ENCODE measurements at places on chromosomes 3 and 15.

DNA sequence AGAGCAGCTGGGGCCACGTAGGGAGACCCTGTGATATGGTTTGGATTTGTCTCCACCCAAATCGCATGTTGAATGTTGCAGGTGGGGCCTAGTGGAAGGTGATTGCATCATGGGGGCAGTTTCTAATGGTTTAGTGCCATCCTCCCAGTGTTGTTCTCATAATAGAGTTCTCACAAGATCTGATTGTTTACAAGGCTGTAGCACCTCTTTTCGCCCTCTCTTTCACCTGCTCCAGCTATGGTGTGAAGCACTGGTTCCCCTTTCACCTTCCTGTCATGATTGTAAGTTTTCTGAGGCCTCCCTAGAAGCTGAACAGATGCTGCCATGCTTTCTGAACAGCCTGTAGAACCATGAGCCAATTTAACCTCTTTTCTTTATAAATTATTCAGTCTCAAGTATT lies 198.9 kb upstream of the CBLB start:
- no peak for DNase-seq

DNA sequence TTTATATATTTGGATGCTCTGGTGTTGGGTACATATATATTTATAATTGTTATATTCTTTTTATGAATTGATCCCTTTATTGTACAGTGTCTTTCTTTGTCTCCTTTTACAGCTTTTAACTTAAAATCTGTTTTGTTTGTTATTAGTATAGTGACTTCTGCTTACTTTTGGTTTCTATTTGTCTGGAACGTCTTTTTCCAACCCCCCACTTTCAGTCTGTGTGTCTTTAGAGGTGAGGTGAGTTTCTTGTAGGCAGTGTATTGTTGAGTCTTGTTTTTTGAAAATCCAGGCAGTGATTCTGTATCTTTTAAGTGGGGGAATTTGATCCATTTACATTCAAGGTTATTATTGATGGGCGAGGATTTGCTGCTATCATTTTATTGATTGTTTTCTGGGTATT lies 62.0 kb downstream of the AP4E1 start:
- no peak for DNase-seq

GRCh38 chr3:16811950-16812349 lies 72.8 kb upstream of the PLCL2 start:
- no peak for DNase-seq

DNA sequence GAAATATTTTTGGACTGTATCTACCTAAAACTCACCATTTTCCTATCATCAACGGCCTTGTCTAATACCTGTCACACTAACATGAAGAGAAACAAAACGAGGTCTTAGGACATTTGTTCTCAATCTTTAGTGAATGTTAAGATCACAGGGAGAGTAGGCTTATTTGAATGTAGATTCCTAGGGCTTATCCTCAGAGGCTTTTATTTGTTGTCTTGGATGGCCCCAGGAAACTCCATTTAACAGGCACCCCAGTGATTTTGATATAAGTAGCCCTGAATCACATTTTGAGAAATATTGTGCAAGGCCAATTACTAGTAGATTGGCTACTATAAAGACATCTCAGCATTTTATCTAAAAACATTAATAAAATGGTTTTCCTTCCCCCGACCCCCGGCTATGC lies 367.4 kb downstream of the GAP43 start:
- no peak for DNase-seq
